Spleen (tissue), 13 donors: ENCODE measurements at places on chromosomes 3 and 15.

DNA sequence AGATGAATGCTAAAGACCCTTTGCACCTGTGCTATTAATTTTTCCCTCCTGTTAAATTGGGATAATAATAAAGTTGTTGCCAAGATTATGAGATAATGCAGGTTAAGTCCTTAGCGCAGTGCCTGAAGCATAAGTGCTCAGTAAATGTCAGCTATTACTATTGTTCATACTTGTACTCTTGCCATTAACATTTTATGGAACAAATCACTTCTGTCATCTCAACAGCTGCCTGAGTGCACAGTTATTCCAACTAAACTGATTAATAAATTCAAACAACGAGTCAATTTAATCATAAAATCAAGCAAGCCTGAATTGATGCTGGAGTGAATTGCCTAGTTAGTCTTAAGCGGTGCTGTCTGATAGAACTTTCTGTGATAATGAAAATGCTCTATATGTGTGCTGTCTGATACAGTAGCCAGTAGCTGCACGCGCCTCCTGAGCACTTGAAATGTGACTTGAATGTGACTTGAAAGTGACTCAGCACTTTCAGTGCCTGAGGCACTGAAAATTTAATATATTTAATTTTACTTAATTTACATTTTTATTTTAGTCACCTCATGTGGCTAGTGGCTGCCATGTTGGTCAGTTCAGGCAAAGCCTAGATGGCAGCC lies 198.7 kb upstream of the PFN2 start:
- no peak for DNase-seq

GRCh38 chr3:18405141-18405540 lies 20.0 kb downstream of the SATB1 start:
- no peak for DNase-seq

- DNase-seq: no peak
These were observed 1.2 kb downstream of the EIF1B start for GRCh38 chr3:40310705-40311104.

DNA sequence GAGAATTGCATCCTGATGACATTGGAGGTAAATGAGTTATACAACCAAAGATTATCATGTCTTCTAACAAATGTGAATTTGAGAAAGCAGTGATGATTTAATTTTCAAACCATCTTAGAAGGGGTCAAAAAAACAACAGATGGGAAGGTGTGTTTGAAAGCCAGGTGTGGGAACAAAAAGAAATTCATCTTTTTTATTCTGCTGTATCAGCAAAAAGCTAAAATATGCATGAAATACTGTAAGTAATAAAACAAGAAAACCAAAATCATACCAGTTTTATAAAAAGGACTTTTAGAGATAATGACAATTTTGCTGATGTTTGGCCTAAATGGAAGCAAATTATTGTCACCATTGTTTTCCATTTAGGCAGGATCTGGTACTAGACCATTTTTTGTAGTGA lies 145.5 kb downstream of the FBN1 start:
- DNase-seq: no peak

DNA sequence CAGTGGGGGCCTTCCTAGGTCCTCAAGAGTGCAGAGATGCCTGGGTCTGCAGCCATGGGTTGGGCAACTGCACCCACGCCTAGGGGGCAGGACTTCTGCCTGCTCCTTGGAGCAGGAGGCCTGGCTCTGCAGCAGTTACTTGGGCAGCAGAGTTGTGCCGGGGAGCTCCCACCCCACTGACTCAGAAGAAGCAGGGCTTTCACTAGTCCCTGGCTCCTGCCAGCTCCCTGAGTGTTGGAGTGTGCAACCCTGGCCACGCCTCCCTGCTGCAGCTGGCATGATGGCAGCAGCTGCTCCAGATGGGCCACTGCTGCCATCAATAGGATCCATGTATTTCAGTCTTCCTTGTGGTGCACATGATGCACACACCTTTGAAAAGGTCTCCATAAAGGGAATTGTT lies 40.6 kb upstream of the KCNH8 start:
- DNase-seq: peak; percentile 60

DNA sequence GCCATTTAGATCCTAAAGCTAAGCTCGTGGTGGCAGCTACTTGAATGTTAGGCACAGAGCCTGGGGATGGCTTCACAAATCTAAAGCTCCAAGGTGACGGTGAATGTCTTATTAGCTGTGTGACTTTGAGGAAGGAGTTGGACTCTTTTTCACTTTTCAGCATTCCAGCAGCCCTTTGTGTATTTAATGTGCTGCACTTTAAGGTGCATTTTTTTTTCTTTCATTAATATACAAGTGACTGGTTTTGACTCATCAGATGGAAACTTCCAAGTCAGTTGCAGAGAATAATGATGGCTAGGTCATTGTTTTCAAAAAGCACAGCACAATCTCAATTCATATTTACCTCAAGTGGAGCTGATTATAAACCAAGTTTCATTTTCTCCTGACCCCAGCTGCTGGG lies 55.8 kb downstream of the TMED3 start:
- DNase-seq: no peak
